ENCODE measurements at places on chromosomes 3 and 15. TPM values are rescaled to one million over a fixed set of nuclear protein-coding genes. Genes with fewer than 3 reads are reported as not detected.

The NR2E3 gene
- 0.99 TPM for polyA plus RNA-seq

The TATDN2 gene
- 36.5 TPM for polyA plus RNA-seq

The IL17RB gene
- 16.8 TPM for polyA plus RNA-seq

The PRRT3 gene
- polyA plus RNA-seq, result 4.3 TPM
